ENCODE measurements at places on chromosomes 7 and 10. TPM values are rescaled to one million over a fixed set of nuclear protein-coding genes. Genes with fewer than 3 reads are reported as not detected.

GRCh38 chr7:7119729-7120128, 62.6 kb upstream of the C1GALT1 start:
- no peak for DNase-seq

The FAM237B gene
- 0.15 TPM for total RNA-seq

DNA sequence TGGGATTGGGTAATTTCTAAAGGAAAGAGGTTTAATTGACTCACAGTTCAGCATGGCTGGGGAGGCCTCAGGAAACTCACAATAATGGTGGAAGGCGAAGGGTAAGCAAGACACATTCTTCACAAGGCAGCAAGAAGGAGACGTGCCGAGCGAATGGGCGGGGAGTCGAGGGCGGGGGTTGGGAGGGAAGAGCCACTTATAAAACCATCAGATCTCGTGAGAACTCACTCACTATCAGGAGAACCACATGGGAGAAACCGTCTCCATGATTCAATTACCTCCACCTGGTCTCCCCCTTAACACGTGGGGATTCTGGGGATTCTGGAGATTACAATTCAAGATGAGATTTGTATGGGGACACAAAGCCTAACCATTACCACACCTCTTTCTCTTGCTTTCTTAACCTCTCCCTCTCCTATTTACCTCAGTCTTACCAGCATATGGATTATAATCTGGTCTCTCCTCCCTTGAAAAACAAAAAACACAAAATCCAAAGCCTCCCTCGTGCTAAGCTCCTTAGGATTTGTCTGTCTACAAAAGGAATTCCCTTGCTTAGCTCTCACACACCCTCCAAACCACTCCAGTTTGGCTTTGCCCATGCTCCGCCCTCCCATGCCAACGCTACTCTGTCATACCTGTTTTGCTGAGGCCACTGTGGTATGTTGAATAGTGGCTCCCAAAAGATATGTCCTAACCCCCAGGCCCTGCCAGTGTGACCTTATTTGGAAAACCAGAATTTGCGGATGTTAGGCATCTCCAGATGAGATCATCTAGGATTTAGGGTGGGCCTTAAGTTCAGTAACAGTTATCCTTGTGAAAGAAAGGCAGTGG, 19.6 kb upstream of the EFCAB10 start:
- no peak for DNase-seq

DNA sequence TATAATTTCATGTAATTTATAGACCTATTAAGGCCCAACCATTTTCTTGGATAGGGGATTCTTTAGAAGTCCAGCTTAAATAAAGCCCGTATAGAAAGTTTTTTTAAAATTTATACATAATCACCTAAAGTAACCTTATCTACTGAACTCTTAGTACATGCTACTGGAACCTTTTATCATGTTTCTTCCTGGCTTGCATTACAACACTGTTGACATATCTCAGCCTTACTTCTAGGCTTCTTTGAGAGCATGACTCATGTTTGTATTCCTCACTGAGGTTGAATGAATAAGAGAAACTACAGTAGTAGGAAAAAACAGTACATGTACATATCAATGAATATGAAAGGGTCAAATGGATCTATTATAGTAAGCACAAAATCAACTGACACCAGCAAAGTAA, 8.2 kb upstream of the MAGI2 start:
- DNase-seq = no peak
